ENCODE measurements at places on chromosomes 5 and 9.

DNA sequence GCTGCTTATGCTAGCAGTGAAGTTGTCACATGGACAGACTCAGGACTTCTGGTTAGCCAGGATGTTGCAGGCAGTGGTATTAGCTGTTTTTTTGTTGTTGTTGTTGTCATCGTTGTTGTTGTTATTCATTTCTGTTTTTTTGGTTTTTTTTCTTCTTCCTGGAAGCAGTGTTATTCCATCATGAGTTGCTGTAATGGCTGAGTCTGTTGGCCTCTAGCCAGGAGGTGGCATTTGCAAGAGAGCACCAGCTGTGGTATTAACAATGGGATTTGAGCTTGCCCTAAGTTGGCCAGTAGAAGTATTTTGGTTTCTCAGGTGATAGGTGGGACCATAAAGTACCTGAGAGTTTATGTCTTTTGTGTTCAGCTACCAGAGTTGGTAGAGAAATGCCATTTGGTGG is 561.1 kb downstream of the KCTD16 start:
- DNase-seq, result no peak

DNA sequence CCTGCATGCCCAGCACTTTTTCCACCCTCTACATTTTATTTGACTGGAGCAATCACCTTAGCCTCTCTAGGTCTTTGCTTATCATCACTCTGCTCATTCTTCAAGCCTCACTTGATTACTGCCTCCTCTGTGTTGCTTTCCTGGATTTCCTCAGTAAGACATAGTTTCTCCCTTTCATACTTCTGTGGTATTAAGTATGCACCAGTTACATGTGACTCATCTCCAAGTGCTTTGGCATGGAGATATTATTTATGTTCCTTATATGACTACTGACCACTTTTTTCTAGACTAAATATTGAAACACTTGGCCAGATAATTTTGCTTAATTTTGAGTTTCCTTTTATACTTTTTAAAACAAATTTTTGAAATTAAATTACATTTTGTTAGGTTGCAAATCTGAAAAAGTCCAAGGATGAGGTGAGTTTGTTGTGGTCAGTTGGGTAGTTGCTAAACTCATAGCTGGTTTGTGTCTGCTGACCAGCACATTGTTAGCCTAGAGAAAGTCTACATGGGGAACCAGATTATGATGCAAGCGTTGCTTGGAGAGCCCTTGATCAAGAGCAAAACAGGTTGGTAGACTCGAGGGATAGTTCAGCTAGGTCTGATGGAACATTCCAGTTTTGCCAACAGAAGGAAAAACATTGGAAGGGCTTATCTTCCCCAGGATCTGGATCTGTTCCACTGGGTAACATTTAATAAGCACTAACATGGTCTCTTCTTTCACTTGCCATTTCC is 140.2 kb downstream of the TMC1 start:
- DNase-seq, result peak; percentile 69

DNA sequence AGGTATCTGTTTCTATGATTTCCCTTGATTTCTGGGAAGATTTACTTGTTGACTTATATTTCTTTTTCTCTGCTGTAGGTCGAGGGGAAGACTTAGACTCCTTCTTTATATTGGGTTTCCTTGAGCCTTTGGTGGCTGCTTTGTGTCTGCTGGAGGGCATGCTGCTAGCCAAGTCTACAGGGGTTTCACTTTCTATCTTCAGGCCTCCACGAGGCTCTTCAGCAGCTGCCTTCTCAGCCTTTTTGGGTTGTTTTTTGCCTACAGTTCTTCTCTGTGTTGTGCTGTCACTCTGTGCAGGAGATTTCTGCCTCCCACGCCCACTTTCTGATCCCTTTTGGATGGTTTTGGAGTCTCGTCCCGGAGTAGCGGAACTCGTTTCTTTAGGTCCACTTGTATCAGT is 23.2 kb downstream of the LEAP2 start:
- no peak for DNase-seq

DNA sequence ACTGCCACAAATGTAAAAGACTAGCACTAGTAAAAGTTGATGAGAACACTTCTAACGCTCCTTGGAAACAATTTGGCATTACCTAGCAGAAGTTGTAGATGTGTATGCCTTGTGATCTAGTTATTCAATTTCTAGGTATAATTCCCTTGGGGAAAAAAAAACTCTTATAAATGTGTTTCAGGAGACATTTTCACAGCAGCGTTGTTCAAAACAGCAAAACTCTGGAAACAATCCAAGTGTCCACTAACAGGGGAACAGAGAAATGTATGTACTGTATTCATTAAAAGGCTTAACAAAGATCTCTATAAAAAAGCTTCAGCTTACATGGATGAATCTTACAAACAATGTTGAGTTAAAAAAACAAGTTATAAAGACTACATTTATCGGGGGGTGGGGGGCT is 30.4 kb downstream of the NR3C1 start:
- DNase-seq, result no peak

DNA sequence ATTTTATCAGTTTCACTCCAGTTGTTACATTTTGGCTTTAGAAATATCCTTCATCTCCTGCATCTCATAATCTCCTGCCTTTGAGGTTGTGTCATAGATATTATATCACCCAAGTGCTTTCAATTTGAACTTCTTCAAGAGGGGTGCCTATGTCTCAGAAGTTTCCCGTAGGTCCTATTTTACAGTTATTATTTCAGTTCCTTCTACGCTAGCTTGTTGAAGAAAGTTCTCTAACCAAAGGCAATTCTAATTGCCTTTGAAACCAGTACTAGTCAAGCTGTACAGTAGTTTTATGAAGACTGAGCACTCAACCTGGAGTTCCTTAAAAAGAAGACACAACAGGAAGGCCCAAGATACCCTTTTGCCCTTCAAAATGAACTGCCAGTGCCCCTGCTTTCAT is 116.4 kb downstream of the ZCCHC7 start:
- no peak for DNase-seq

- DNase-seq, result no peak
Observed at GRCh38 chr9:72949918-72950325, 2.9 kb downstream of the ALDH1A1 start.

GRCh38 chr5:143921525-143922311 is 109.8 kb downstream of the HMHB1 start:
- peak; percentile 69 for DNase-seq

GRCh38 chr5:53169933-53170332 is 60.4 kb upstream of the MOCS2 start:
- no peak for DNase-seq

GRCh38 chr9:98886691-98887229 is 56.9 kb upstream of the COL15A1 start:
- DNase-seq, result no peak

DNA sequence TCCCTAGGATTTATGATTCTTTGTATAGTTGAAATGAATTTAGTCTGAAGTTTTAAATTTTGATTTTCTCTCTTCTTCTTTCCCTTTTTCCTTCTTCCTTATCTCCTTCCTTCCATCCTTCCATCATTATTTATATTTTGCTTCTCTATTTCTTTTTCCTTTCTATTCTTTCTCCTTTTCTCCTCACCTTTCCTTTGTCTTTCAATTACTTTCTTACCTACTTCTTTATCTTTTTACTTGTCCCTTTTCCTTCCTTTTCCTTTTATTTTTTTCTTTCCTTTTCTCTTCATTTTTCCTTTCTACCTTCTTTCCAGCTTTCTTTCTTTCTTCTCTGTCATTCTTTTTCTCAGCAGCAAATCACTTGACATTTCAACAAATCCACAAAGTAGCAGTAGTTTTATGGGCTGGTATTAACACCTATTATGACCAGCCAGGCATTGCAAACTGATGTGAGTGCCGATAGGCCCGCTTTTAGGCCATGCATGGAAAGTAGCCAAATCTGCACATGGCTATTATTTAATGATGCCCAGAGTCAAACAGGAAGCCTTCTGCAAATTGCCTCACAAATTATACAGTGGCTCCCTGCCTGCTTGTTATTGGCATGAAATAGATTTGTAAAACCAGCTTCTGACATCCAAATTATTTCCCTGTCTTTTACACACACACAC is 37.1 kb upstream of the NR3C1 start:
- DNase-seq, result no peak

DNA sequence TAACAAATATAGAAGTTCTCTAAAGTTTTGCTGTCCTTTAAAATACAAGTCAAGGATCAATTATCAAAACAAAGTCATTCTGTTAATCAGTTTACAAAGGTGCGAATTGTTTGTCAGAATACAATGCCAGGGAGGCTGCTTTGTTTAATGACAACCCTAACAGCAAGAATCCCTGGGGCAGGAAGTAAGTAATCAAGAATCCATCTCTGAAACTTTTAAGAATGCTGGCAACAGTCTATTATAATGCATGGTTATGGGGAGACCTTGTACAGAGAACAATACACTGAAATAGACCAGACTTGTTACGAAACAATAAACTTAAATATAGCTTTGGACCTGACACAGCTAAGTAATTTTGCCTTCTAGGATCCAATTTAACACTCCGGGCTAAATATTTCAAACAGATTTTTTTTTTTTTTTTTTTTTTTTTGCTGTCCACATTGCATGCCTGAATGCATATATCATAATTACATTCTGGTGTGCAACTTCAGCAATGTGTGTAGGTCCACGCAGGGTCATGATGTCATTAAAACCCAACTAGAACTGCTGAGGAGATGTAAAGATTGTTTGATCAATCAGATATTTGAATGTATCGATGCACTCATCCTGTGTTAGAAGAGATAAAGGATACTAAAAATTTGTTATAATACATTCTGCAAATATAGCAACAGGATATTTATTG is 421.3 kb downstream of the CETN3 start:
- no peak for DNase-seq

DNA sequence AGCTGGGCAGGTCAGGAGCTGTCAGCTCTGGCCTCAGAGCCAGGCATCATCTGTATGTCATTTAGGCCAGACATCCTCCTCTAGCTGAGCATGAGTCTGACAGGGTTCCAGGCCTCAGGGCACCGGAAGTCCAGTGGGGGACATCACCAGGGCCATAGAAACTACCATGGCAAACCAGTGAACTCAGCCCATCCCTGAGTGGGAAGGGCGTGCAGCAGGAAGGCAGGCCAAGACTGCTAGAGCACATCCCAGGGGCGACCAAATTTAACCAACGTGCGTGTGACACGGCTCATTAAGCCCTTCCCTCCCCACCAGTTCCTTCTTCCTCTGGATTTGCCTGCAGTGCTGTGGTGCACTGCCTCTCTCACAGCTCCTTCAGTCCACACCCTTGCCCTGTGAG is 75.9 kb downstream of the COL27A1 start:
- no peak for DNase-seq

- DNase-seq, result peak; percentile 73
Observed at GRCh38 chr5:89457411-89458331, 574.7 kb upstream of the MEF2C start.

DNA sequence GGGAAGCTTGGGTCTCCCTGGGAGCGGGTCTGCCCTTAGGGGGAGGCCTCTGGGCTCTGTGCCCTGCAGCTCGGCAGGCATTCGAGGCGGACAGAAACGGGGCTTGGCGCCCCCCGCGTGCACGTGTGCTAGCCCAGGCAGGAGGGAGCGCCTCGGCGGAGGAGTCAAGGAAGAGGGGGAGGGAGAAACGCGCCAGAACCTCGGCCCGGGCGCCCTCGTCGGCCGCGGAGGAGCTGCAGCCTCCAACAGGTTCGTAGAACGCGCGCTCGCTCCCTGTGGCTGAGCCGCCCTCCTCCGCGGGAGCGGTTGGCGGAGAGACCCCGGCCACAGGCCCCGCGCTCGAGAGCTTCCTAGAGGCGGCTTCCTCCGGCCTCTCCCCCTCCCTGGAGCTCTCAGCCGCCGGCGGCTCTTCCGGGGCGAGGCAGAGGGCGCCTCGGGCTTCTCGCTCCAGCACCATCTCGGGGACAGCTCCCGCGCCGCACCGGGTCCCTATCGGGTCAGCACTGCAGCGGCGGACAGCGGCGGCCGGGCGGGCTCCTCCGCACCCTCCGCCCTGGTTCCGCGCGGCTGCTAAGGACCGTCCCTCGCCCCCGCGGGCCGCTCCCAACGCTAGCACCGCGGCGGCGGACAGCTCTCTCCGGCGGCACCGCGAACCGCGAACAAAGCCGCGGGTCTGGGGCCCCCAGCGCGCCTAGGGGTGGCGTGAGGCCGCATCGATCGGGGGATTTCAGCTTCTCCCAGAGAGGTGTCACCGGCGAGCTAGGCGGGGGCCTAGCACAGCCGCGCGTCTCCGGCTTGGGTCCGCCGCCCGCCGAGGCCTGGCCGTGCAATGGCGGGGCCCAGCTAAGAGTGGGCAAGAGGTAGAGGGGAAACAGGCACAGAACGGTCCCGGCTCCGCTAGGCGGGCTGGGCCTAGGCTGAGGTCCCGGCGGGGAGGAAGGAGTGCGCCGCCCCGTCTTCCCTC is 74.6 kb upstream of the CPLX2 start:
- peak; percentile 94 for DNase-seq

- DNase-seq, result peak; percentile 27
Observed at GRCh38 chr5:154626876-154627557, 128.2 kb upstream of the LARP1 start.

- DNase-seq, result peak; percentile 27
Observed at GRCh38 chr5:10789726-10790125, 28.7 kb upstream of the DAP start.

DNA sequence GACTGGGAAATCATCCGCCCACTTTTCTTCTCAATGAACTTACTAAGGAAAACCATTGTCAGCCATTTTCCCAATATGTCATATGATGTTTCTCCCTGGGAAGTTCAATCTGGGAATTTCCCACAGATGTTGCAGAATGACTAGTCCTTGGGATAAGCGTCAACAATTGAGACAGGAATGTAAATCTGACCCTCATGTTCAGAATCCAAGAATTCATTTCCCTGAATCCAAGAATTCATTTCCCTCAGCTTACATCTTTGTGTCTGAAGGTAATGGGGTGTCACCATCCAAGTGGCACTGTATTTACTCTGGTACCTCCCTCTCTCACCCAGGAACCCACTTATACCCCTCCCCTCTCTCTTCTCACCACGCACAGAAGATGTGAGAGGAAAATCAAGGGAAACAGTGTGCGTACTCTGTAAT is 7.4 kb downstream of the KLF9 start:
- DNase-seq, result peak; percentile 65

DNA sequence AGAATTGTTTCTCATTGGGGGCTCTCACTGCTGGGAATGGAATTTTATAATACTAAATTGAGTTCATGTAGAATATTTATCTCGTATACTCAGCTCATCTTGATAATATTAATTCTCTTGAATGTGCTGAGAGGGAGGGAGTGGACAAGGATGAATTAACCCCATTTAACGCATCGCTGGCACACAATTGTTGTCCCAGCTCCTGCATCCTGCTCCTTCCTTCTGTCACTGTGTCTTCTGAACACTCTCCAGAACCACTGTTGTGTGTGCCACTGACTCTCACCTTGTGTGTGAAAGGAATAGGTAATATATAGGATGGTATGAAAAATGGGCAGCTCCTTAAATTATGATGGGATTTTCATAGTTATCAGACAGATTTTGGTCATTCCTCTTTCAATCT is 267.3 kb downstream of the MTRR start:
- no peak for DNase-seq

All from AG20443 (cell line).